ENCODE measurements at places on chromosomes 5 and 9. TPM values are rescaled to one million over a fixed set of nuclear protein-coding genes. Genes with fewer than 3 reads are reported as not detected.

DNA sequence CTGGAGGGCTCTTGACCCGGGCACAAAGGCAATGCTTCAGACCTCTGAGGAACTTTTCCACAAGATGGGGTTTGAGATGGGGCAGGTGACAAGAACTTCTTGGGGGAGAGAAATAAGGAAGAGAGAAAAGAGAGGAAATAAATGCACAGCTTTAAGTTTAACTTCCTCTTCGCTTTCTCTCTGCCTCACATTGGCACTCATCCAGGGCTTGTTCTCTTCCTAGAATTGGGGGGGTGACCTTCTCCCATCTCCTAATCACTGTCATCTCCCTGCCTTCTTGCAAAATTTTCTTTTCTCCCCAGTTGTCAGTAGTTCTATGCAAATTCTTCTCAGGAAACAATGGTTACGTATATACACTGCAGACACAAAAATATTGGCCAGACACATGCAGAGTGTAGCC is 19.1 kb upstream of the ADCY2 start:
- DNase-seq: no peak

DNA sequence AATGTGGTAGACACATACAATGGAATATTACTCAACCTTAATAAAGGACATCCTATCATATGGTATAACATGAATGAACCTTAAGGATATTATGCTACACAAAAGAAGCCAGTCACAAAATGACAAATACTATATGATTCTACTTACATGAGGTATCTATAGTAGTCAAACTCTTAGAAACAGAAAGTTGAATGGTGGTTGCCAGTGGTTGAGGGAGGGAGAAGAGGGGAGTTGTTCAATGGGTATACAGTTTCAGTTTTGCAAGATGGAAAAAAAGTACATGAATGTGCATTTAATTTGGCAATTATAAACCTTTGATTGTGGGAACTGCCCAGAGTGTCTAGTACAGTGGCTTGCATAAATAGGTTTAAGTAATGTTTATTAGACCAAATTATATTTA is 473.3 kb upstream of the ZNF608 start:
- no peak for DNase-seq

DNA sequence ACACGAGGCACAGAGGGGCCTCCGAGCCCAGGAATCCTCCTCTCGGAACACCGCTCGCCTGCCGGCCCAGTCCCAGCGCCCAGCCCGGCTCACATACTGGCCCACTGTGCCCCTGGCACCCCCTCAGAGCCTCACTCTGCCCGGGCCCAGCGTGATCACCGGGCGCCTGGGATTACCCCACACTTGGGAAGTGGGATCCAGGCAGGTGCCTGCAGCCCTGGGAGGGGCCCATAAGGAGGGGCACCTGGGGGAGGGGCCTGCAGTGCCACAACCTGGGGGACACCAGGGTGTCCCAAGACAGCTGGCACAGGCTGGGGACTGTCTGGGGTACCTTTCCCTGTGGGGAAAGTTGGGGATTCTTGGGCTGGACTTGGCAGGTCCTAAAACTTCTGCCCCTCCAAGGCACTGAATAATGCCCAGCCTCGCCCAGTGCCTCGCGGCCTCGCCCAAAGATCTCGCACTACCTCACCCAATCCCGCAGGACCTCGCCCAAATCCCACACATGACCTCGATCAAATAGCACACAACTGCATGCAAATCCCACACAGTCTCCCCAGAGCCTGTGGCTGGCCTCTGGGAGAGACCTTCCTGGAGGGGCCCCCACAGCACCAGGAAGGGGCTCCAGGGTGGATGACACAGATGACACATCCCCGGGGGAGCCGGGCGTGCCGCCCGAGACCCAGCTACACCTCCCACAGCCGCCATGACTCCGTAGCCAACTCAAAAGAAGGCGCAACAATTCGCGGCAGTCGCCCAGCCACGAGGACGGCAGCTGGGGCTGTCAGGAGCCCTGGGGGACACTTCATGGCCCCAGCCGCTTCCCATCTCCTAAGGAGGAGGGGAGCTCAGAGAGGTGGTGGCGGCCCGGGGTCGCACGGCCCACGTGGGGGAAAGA is 13.7 kb downstream of the NOTCH1 start:
- DNase-seq: no peak

DNA sequence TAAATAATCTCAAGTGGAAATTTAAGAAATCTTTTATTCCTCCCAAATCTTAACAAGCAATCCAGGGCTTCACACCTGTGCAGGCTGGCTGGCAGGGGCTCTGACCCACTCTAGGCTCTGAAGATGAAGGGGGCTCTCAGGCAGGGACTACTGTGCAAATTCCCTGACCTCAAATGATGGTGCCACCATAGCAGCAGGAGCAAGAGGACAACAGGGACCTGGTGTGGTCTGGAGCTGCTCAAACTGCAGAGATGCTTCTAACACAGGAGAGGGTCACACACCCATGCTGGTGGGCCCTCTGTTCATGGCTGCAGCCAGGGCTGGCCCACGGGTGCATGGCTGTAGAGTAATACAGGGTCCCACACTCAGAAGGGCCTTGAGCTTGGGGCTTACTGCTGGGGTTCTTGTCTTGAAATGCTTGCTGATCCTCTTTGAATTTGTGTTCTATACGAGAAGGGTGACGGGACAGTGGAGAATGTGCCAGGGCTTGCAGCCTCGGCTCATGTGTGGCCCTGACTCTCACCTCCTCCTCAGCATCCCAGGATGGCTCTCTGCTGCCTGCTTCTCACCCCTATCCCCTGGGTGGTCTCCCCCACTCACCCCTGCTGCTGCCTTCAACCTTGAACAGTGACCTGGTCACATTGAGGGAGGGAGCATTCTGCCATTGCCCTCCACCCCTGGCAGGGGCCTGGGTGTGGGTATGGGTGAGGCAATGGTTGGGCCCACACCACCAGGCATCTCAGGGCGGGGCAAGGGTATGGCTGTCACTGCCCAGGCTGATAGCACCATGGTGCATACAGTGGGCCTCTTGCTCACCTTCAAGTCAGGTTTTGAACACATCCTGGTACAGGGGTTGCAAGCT is 191.7 kb downstream of the FSTL4 start:
- DNase-seq: no peak

DNA sequence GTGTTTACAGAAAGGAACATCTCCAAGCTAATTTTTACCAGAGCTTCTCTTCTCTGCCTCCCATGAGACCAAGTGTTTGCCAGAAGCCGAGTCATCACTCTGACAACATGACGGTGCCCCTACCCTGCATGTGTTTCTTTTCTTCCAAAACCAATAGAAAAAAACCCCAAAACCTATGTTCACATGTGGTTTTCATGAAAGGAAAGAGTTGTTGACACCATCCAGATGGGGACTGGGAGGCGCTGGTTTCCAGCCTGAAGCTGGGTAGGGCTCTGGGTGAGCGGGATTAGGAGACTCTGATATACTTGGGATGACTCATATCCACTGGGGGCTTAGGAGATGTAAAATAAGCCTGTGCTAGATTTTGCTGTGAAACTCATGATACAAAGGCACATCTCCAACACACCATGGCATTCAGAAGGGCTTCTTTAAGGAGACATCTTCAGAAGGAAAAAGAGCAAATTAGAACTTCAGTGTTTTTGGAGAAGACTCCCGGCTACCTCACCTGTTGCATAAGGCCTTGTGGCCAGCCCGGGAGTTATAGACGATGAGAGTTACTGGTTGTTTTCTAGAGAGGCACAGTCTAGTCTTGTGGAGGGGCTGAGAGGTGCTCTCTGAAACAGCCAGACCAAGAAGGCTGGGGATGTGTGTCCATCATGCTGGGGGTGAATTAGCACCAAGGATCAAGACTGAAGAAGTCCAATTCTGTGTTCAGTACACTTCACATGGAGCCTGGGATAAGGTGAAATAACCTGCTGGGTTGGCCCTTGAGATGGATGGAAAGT is 108.9 kb upstream of the LHFPL2 start:
- DNase-seq: no peak

DNA sequence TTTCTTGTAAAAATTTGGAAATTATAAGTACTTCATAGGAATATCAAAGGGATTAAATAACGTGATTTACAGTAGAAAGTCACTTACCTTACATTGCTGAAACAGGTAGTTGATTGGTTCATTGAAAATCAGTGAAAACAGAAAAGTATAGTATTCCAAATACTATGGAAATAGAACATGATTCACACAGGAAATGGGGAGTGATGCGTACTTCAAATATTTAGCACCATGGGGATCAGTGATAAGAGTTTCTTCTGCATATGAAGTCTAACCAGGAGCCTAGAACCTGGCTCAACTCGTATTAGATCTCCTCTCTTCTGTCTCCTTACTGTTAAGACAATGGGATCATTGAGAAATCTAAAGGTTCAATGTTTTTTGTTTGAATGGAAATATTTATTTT is 133.3 kb downstream of the FAM174A start:
- no peak for DNase-seq

DNA sequence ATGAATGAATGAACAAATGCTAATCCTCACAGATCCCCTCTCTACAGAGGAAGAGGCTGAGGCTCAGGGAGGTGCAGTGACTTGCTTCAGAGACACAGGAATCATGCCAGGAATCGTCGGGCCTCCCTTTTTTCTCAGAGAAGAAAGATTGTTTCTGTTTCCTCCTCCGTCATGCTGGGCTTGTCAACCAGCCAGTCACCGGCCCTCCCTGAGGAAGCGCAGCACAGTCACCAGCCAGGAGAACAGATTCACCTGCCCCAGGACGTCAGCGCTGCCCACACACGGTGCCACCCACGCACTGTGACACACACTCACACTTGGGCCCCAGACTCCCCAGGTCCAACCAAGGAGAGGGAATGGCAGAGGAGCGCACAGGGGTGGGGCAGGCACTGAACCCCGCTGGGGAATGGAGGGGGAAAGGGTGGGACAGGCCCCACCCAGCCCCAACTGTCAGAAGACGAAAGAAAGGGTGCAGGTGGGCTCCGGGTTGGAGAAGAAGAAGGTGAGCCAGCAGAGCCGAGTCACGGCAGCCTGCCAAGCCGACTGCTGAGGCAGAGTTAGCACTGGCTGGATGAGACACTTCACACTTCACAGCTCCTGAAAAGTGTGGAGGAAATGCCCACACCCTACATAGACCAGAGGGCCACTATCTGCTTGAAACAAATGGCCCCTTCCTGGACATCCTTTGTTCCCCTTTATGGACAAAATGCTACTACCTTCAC is 13.8 kb upstream of the ERGIC1 start:
- DNase-seq: no peak

DNA sequence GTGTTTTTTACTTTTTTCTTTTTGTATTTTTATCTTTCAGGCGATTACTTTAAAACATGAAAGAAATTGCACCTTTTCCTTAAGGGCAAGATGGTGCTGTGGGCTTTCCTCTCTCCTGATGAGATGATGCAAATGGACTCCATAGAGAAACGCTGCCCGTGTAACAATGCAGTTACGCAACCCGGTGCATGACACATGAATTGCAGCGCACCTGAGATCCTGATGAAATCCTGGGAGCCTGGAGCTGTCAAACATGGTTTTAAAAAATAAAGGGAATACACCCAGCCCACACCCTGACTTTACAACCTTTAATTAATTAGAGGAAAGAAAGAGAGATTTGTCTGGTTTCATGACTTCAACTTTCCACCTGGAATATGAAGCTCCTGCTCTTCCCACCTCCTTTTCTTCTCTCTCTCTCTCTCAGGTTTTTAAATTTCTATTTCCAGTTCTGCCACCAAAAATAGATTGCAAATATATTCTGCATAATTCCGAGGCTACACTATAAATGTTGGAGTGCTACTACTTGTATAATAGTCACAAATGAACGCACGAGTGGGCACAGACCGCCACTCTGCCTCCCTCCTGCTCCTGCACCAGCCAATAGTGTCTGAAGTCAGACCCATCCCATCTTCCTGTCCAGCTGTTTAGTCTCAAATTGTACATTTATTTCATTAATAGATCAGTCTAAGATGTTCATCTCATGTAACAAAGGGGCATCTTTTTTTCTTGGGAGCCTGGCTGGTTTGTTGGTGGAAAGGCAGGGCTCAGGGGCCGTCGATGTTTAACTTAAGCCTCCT is 179.1 kb downstream of the AUH start:
- DNase-seq: no peak

DNA sequence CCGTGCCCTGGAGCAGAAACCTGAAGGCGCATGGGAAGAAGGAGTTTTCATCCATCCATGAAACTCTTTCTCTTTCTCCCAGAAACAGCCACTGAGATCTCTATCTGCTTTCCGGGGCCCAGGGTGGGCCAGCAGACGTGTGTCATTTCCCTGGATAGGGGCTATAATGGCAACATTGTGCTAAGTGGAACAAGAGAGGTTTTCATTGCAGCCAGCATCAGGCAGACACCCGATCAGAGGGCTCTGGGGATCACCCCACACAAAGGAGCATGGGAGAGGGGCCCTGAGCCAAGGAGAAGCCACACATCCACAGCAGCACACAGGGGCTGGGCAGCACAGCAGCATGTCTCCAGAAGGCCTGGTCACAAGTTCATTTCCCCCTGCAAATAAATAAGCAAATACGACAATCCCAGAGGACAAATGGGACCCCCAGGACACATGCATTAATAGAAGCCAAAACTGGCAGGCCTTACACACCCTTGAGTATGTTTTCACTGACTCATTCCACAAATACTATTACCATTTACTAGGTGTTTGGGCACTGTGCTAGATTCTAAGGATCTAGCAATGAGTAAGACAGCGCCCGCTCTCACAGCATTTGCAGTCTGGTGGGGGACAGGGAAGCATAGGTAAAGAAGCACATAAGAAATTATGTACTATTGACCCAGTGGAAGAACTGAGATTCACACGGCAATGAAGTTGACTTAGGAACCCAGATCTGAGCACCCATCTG is 4.3 kb upstream of the AFAP1L1 start:
- no peak for DNase-seq

- no peak for DNase-seq
These were observed 60.8 kb downstream of the MEGF10 start for GRCh38 chr5:127351418-127351817.

DNA sequence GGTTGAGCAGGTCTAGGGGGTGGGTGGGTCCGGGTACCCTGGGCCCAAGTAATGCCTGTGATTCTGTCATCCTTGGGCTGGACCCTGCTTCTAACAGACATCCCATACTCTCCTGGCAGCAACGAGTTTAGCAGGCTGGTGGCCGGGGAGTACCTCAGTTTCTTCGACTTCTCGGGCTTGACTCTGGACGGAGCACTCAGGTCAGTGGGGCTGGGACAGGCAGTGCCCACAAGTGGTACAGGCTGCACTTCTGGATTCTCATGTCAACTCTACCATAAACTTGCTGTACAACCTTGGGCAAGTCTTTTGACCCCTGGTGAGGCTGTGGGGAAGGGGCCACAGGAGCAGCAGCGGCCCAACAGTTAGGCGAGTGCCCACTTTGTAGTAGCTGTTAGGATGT is 21.8 kb downstream of the PSD2 start:
- no peak for DNase-seq

DNA sequence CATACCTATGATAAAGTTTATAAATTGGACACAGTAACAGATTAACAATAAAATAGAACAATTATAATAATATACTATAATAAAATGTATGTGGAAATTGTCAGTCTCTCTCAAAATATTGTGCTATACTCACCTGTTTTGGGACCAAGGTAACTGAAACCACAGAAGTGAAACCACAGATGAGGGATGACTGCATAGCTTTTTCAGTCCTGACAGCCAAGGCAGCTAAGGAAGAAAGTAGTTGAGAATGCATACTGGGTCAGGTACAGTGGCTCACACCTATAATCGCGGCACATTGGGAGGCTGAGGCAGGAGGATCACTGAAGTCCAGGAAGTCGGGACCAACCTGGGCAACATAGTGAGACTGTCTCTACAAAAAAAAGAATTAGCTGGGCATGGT is 8.9 kb downstream of the SRP19 start:
- DNase-seq: no peak

PRDM9 gene
- not detected for polyA plus RNA-seq

PRSS3 gene
- polyA plus RNA-seq: 22.2 TPM

COL23A1 gene
- polyA plus RNA-seq: 0.80 TPM

SEMA6A gene
- polyA plus RNA-seq: 34.2 TPM

HRCT1 gene
- 4.0 TPM for polyA plus RNA-seq

GRM6 gene
- polyA plus RNA-seq: not detected

ESM1 gene
- 1.3 TPM for polyA plus RNA-seq

AQP3 gene
- polyA plus RNA-seq: 0.90 TPM

RMI1 gene
- 7.6 TPM for polyA plus RNA-seq

Data from brain (organoid and tissue), 16 donors.